ENCODE measurements at places on chromosomes 11 and 22.

DNA sequence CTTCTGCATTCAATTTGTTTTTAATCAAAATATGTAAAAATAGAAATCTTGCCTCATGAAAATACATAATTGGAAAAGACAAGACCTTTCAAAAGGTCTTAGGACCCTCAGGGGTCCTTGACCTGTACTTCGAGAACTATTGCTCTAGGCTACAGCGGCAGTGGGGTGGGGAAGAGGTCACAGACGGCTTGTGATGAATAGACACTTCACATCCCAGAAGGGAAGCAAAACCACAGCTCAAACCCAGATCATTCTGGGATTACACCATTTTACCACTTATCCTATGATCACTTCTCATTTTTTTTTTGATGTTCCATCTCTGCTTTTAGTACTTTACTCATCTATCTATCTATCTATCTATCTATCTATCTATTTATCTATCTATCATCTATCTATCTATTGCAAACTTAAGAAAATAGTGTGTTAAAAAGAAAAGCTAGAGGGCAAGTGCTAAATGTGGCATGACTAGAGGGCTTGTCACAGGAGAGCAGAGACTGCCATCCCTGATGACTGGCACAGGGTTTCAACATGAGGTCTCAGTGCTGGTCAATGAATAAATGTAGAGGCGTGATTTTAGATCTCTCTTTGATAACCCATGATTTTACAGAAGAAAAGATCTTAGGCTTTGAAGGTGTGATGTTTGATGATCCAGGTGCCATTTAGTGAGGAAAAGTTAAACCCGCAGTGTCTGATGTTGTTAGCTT is 37.1 kb downstream of the RNF141 start:
- no peak for DNase-seq

DNA sequence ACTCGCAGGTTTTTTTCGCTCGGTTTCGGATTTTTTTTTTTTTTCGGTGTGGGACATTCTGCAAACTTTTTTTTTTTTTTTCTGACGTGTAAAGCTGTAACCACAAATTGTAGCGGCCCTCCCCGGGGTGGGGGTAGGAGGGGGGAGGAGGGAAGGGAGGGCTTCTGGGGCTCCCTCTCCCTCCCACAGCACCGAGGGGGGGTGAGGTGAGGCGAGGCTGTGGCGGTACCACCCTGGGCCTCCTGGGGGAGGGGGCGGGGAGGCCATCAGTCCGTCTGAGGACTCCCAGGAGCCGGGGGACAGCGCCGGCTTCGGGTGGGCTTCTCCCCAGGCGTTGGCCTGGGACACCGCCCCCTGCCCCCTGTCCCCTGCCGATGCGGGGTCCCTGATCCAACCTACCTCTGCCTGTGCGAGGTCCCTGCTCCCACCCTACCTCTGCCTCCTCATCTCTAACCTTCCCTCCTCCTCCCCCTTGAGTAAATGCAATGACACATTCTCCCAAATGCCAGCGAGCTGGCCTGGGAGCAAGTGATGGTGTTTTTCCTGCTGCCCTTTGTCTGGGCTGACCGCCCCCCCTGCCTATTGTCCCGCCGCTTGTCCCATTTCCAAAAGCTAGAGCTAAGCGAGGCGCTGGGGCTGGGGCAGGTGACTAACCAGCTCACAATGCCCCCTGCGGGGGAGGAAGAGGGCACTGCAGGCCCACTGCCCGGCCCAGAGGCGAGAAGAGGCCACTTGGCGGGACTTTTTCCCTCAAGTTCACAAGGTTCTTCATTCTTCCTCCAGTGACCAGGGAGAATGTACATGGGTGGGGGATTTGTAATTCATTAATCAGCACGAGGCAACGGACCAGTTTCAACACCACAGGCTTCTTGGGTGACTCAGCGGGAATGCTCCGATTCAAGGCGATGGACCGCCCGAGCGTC is 511 bp upstream of the CLCF1 start:
- peak; percentile 46 for DNase-seq

DNA sequence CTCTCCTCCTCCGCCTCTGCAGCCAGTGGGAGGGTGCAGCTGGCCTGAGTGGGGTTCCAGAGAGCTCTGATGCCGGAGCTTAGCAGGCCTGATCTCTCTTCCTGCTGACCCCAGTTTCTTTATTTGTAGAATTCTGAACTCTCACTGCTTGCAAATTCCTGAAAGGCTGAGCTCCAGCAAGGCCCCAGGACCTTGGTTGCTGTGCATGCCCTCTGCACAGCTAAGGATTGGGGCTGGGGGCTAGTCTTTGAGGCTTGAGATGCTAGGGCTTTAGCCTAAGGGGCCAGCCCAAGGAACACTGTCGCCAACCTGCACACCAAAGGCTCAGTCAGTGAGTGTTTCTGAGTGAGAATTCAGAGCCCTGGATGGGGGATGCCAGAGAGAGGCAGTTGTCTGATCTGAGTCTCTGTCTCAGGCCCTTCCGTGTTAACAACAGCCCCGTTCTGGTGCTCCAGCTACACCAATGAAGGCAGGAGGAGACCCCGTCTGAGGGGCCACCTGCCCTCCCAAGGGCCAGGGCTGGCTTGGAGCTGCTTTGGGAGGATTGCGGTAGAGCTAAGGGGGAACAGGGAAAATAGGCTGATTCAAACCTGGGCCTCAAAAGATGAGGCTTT is 106.0 kb upstream of the LMO1 start:
- DNase-seq = no peak

GRCh38 chr11:36039471-36039870 is 95.6 kb downstream of the LDLRAD3 start:
- DNase-seq = no peak

- no peak for DNase-seq
Observed at GRCh38 chr11:80096736-80097135, 655.9 kb upstream of the TENM4 start.

DNA sequence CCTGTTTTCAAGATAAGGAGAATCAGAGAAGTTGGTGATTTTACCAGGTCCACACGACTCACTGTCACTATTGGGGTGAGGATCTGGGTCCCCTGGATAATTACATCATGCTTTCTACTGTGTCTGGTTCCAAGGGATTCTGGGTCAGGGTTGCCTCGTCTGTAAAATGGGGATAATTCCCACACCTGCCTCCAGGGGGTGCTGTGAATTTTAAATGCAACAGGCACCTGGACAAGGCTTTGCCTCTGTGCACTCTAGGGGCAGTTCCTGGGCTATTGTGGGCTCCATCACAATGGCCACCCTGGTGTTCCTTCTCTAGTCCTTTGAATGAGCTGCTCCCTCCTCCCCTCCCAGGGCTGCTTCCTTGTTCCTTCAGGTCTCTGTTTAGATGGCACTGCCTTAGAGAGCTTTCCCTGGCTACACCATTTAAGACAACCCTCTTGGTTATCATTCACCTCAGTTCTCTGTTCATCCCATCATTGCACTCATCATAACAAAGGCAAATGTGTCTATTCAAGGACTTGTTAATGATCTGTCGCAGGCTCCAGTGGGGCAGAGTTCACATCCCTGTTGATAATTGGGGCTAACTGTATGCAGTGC is 178.6 kb downstream of the MIAT start:
- peak; percentile 8 for DNase-seq

Data from activated CD4-positive, alpha-beta T cell treated with anti-CD3 and anti-CD28 coated beads, Interleukin-2, amount 50 U/mL, for 24 hours (primary cell).